ENCODE measurements at places on chromosomes 5 and 9. TPM values are rescaled to one million over a fixed set of nuclear protein-coding genes. Genes with fewer than 3 reads are reported as not detected.

DNA sequence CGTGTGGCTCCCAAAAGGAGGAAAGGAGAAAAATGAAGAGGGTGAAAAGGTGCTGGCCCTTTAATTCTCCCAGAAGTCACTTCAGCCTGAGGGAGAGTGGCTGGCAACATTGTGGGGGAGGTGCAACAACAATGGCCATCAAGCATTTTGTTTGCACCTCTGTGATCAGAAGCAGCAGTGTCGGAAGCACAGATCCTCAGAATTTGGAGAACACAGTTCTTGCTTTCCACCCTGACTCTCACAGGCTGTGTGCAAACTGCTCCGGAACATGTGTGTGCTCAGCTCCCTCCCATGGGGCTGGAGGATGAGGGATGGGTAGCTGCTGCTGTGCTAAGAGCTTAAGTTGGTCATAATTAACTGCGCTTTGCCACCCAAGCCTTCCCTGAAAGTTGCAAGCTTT is 127.1 kb downstream of the DPYSL3 start:
- DNase-seq, result no peak
- H3K27ac ChIP-seq, result no peak overlapping the region
- no peaks in the 10 kb centered on the region for H3K36me3 ChIP-seq
- peak overlapping the region; percentile 22 for H3K4me3 ChIP-seq
- no peaks in the 10 kb centered on the region for H3K27me3 ChIP-seq

DNA sequence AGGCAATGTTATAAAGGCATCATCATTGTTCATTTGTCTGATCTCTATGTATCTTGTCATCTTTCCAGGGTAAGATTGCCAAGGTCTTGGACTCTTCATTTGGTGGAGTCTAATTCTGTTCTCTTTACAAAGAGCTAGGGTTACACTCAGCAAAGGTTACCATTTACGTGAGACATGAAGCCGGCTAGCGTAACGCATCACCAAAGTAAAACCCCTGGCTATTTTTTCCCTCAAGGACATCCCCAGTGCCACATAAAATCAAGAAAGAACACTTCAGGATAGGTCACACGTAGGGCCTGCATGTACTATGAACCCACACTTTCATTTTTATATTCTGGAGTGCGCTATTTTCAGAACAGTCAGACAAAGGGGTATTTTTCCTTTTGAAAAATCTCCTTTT is 20.0 kb upstream of the MYOT start:
- DNase-seq, result no peak
- H3K4me1 ChIP-seq, result no peaks in the 10 kb centered on the region
- no peak overlapping the region for H3K27ac ChIP-seq
- H3K27me3 ChIP-seq, result no peaks in the 10 kb centered on the region
- no peak overlapping the region for H3K4me3 ChIP-seq
- H3K36me3 ChIP-seq, result no peaks in the 10 kb centered on the region

The LHX2 gene
- 0.11 TPM for polyA plus RNA-seq

DNA sequence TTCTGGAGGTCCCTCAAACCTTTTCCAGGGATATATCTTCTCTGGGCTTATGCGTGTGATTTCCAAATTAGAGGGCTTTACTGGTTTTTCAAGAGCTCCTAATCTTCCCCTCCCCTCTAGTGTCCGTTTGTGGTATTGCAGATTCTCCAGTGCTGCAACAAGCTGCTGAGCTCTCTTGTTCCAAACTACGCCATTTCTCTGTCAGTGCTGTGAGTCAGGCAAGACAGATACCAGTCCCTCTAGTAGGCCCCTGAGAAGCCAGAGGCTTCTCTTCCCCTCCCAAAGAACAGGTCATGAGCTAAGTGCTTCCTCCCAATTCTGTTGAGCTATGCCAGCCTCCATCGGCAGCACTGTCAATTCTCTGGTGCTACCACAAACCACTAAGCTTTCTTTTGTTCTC is 149.5 kb downstream of the FANCC start:
- H3K36me3 ChIP-seq, result no peaks in the 10 kb centered on the region
- no peak for DNase-seq
- peaks cover 1% of the 10 kb centered on the region for H3K4me1 ChIP-seq
- H3K27ac ChIP-seq, result no peak overlapping the region
- no peak overlapping the region for H3K4me3 ChIP-seq

The ANKRD55 gene
- 0.05 TPM for polyA plus RNA-seq

The KDM4C gene
- polyA plus RNA-seq, result 9.5 TPM

The NR5A1 gene
- 31.8 TPM for polyA plus RNA-seq

Measured in ovary (tissue), 10 donors.